ENCODE measurements at places on chromosomes 3 and 15. TPM values are rescaled to one million over a fixed set of nuclear protein-coding genes. Genes with fewer than 3 reads are reported as not detected.

DNA sequence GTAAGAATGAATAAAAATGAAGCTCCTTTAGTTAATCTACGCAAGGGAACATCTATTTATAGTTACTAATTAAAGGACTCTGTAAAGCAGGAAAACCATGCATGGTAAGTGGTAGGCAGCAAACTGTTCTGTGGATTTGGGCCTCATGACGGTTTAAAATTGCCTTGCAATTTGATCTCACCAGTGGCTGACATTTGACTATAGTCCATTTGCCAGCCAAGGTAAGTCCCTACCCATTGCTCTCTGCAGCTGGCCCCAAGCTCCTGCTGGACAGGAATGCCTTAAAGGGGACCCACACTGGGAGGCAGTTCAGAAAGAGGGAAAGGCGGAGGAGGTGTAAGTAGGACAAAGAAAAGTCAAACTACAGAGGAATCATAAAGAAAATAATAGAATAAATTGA is 203.3 kb downstream of the PLCL2 start:
- no peak for DNase-seq

Gene GNB5
- 93.5 TPM for total RNA-seq

DNA sequence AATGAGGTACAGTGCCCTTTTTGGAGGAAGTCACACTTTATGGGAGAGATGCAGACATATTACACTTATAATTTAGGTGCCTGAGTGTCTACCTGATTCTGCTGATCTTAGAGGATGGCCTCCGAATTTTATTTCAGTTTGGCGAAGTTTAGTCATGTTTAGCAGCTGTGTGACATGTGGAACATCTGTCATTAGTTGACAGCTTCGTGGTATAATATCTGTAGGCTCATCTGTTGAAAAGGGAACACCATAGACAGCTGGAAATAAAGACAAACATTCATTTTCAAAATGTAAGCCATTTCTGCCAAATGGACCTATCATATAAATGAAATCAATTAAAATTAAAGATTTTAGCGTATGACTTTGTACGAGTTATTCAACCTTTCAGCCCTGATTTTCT is 165.4 kb downstream of the CFAP20DC start:
- DNase-seq, result no peak

DNA sequence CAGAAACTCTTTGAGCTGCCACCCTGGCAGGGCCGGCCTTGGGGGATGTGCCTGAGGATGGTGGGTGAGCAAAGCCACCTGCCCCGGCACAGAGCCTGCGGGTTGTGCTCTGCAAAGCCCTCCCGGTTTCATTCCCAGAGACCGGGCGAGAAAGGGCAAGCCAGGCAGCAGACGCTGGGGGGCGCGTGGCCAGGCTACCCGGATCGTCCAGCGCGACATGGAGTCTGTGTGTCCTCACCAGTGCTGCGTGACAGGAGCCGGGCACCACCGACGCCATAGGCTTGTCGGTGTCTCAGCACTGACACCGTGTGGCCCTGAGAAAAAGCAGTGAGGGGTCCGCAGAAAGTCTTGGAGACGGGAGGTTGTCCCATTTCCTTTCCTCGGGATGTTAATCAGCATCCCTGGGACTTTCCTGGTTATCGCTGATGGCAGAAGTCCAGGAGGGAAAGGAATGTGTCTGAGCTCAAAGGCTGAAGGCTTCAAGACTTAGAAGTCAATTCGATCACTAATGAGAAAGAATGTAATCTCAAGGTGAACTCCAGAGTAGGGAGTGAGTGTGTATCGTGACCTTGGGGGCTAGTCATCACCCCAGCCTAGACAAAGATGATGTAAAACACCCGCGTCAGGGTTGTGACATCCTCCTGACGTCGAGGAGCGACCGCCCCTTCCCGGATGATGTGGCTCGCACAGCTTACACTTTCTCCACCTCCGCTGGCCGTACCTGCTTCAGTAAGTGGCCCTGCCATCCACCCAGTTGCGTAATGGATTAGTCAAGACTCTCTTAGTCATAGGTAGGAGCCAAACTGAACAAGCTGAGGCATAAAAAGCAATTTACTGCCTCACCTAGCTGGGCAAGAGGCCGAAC is 36.3 kb upstream of the PLA2G4E start:
- peak; percentile 72 for DNase-seq

DNA sequence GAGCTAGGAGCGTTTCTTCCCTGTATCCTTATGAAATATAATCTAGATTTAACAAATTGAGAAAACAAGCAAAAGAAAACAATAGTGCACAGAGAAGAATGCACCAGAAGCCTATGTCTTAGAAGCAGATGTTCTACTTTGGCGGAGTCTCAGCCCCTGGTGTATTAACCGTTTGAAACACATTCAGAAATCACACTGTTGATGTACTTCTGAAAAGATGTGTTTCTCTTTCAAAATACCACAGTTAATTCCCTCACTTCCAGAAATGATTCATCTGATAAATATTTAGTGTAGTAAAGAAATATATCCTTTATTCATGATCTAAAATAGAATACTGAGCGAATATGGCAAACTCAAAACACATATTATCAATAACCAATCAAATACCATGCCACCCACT is 77.7 kb downstream of the CBLB start:
- DNase-seq, result no peak

Gene PRKCD
- 13.1 TPM for total RNA-seq

- no peak for DNase-seq
Observed at GRCh38 chr3:26653811-26654425, 31.3 kb downstream of the LRRC3B start.

- DNase-seq, result no peak
Observed at GRCh38 chr3:121974601-121975111, 47.4 kb downstream of the ILDR1 start.

- no peak for DNase-seq
Observed at GRCh38 chr3:77563012-77563411, 523.1 kb downstream of the ROBO2 start.

DNA sequence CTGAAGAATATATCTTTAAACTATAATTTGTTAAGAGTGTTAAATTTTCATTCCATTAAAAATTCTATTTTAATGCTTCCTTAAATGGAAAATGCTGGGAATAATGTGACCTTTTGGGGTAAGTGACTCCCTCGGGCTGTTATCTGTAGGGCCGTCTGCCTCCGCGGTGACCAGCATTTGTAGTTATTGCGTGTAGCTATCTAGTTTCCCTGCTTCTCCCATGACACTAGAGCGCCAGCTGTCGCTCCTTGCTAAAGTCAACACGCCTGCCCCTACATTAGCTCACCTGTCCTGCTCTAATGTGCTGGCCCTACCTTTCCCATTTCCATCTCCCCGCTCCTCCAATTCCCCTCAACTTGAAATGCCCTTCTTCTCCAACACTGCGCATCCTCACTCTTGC is 12.4 kb upstream of the CHRM5 start:
- DNase-seq, result no peak

Gene CMTM8
- 2.7 TPM for total RNA-seq

DNA sequence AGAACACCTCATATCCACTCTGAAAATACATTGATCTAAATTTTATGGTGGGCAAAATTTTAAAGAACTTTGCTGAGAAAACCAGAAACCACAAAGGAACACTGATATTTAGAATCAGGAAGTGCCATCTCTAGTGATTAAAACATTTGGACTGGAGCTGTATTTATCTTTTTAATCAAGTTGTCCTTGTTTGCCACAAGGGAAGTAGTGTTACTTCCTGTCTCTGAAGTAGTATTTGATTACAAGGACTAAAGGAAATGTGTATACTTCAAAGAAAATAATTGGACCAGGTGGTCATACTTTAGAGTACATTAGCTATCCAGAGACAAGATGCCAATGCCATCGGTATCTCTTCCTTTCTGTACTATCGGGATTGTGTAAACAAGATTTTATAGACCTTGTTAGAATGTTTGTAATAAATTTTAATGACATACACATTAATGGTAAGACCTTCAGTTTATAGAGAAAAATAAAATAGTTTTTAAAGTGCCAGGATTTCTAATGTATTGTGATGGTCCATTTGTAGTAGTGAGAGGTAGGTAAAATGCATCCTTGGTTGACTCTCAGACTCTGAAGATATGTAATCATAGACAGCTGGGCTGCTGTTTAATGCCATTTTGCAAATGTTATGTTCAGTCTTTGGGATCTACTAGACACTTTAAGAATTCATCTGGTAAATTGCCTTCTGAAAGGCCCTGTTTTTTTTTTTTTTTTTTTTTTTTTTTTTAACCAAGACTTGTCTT is 131.9 kb downstream of the B3GALNT1 start:
- no peak for DNase-seq

GRCh38 chr3:183098536-183099025 is 715 bp downstream of the MCCC1 start:
- DNase-seq, result no peak

Gene ADGRG7
- total RNA-seq, result not detected

All from dorsolateral prefrontal cortex (tissue), 122 donors.